A549 (cell line): ENCODE measurements at places on chromosomes 7 and 10. TPM values are rescaled to one million over a fixed set of nuclear protein-coding genes. Genes with fewer than 3 reads are reported as not detected.

Gene GSTO1
- polyA plus RNA-seq = 152 to 163 TPM (median 156 TPM) in 3 replicates

Gene TRPV6
- polyA plus RNA-seq = not detected in 3 replicates

Gene NUTM2E
- 0.22 to 0.37 TPM (median 0.29 TPM) in 3 replicates for polyA plus RNA-seq

Gene THNSL1
- polyA plus RNA-seq = 4.8 to 5.2 TPM (median 5.1 TPM) in 3 replicates
